ENCODE measurements at places on chromosomes 1 and 21. TPM values are rescaled to one million over a fixed set of nuclear protein-coding genes. Genes with fewer than 3 reads are reported as not detected.

- DNase-seq = no peak
These were observed 23.2 kb upstream of the PLA2G2C start for GRCh38 chr1:20209471-20209870.

DNA sequence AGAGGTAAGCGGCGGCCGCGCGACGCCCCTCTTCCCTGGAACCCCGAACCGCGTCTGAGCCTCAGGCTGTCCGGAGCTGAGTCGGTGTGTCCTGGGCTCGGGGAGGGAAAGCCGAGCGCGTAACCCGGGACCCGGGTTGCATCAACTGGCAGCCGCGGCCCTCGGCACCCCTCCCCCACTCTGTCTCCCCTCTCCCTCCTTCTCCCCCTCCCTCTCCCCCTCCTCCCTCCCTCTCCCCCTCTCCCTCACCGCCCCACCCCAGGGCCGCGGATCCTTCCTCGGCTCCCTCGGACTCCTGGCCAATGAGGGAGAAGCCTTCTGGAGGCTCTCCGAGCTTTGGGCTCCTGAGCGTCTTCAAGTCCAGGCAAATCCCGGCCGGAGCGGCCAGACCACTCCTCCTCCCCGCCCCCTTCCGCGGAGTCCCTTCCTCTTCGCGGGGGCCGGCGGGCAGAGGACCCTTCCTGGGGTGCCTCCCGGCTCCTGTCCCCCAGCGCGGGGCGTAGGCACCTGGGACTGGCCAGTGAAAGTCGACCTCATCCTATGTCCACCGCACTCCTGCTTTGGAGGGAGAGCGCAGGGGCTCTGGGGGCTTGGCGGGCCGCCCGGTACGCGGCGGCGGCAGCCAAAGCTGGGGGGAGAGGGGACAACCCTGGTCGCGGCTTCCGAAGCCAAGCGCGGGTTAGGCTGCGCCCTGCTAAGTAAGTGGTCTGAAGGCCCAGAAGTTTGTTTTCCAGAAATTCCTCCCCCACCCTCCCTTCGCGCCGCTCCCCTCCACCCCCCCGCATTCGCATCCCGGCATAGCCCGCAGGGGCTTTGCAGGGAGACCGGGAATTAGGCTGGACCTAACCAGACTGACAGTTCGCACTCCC, 850 bp downstream of the SESN2 start:
- no peak for DNase-seq

DNA sequence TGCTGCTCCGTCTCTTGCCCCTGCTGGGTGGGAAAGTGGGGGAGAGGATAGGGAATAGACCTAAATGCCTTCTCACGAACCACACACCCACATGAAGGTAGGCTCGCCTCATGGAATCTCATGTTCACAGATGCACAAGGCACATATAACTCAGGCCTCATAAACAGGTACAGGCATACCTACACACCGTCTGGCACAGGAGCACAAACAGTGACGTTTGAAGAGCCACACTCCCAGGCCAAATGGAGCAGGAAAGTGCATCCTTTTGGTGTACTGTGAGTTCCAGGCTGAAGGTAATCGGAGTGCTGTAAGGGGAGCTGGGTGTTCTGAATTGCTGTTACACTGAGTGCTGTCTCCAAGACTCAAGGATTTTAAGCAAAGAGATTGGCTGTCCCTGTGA, 13.1 kb downstream of the UTP11 start:
- no peak for DNase-seq

DNA sequence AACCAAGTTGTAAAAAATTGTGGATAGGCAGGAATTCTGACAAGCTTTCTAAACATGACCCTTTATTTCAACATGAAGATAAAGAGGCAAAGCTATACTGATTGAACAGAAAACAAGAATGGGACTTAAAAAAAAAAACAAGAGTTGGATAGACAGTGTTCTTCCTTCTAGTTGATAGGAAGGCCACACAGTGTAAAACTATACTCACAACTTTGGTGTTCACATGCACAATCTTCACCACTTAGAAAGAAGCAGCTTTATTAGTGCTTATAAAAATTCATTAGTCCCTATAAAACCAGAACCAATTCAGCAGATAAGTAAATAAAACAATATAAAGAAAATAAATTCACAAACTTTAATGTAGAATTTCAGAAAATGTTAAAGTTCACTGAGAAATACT, 101.8 kb downstream of the AKT3 start:
- no peak for DNase-seq

GRCh38 chr1:108780937-108781574, 34.6 kb downstream of the STXBP3 start:
- DNase-seq = no peak

DNA sequence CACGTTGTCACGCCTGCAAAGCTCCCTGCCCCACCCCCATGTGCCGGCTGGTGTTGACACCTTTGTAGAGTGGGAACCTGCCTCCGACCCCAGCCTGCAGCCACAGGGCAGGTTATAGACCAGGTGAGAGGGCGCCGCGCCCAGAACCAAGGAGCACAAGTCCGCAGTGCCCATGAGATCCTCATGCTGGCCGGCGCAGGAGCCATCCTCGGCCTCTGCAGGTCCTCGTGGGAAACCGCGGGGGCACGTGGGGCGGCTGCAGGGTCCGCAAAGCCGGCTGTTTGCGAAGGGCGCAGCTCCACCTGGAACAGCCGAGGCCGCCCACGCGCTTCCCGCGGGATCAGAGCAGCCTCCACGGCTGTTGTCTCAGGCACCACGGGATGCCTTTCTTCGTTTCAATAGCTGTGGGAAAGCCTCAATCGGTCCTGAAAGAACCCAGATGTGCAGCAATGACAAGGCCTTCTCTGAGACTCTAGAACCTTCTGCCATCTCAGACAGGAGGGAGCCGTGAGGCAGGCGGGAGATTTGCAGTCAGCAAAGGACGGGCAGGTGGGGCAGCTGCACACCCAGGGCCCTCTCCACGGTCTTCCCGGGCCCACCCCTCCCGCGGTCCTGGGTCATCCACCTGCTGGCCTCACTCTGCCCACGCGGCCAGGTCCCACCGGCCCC, 29.9 kb downstream of the POFUT2 start:
- no peak for DNase-seq

DNA sequence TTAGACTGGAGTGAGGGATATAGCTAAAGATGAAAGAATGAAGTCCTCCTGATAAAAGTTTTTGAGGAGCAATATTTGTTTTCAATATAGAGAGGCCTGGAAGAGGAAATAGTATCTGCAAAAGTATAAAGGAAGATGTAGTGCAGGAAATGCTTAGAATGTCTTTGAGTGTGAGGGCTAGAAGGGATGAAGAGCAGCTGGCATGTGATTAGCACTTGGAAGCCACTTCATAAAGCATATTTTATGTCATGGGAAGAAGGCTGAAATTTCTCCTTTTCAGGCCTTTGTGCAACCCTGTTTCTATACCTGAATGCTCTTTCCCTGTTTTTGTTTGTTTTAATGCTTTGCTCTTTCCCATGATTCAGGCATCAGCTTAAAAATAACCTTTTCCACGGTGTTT, 323.3 kb upstream of the DEPDC1 start:
- no peak for DNase-seq

DNA sequence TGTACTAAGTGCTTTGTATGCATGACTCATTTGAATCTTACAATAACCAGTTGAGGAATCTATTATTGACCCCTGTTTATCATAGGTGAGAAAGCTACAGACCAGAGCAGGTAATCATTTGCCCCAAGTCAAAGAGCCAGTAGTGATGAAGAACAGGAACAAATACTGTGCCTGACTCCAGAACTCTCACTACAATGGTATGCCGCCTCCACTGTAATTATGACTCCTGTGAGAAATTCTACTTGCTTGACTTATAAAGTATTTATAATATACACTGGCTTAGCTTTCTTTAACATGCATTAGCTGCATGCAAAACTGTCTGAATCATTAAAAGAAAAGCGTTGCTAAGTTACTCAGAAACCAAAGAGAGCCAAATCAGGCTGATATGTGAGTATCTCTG, 92.6 kb downstream of the ZNF281 start:
- no peak for DNase-seq

GRCh38 chr1:212610575-212610967, 2.0 kb downstream of the ATF3 start:
- DNase-seq = no peak

GRCh38 chr1:157110686-157111085, 11.1 kb upstream of the ETV3L start:
- DNase-seq = no peak

- DNase-seq = no peak
These were observed 87.0 kb downstream of the GLUL start for GRCh38 chr1:182304627-182305026.

- no peak for DNase-seq
These were observed 585.8 kb upstream of the ZRANB2 start for GRCh38 chr1:71666609-71667008.

The OPTC gene
- total RNA-seq = not detected

The AADACL4 gene
- not detected for total RNA-seq
